A549 (cell line): ENCODE measurements at places on chromosomes 13 and 19.

GRCh38 chr19:4933528-4933927, 24.2 kb downstream of the UHRF1 start:
- DNase-seq: no peak

DNA sequence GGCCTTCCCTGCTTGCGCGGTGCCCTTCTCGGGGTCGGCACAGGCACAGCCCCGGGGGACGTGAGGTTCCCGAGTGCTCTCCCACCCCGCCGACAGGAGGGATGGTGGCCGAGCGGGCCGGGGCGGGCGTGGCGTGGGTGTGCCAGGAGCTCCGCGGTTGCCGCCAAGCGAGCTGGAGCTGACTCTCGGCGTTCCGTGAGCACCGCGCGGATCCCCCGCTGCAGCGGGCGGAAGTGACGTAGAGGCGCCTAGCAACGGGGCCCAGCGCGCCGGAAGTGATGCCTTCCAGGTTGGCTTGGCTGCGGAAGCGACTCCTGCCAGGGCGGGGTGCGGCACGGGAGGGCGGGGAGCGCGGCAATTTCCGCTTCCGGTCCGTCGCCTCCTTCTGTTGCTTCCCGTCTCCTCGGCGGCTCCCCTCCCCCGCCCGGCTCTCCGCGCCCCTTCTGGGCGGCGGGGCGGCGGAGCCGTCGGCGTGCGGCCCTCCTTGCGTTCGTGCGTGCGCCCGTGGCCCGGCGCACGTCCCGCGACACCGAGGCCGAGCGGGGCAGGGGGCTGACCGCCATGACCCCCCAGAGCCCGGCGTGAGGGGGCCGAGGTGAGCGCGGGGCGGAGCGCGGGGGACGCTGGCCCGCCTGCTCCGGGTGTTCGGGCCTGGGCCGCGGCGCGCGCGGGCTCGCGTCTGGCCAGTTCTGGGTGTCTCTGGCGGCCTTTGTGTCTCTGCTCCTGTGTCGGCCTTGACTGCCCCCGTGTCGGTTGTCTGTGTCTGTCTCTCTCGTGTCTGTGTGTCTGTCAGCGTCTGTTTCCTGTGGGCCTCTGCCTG, at the start of gene EPN1:
EPN1 (plus strand) TSS at position 386 of the 820 bp plus-strand sequence. CDS start 3,402 bp downstream, outside the sequence.
- DNase-seq: peak; percentile 98

DNA sequence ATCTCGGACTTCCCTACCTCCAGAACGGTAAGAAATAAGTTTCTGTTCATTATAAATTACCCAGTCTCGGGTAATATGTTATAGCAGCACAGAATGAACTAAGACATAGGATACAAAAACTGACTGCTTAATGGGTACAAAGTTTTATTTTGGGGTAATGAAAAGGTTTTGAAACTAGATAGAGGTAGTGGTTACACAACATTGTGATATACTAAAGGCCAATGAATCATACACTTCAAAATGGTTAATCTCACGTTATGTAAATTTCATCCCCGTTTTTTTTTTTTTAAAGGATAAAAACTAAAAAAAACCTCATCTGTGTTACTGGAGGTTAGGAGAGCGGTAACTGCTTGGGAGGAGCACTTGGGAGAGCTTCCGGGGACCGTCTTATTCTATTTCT, 23.5 kb downstream of the AKT2 start:
- no peak for DNase-seq

GRCh38 chr19:53183146-53183764, 9.9 kb downstream of the ZNF665 start:
- no peak for DNase-seq

GRCh38 chr13:59837101-59837500, 326.6 kb downstream of the DIAPH3 start:
- DNase-seq: no peak

- DNase-seq: peak; percentile 28
These were observed 514 bp downstream of the PCID2 start for GRCh38 chr13:113207890-113208420.

- DNase-seq: no peak
These were observed 4.3 kb upstream of the TMEM255B start for GRCh38 chr13:113754691-113755090.

- DNase-seq: no peak
These were observed 77.3 kb upstream of the SLAIN1 start for GRCh38 chr13:77620138-77620537.

GRCh38 chr19:40466985-40467734, at the start of gene SPTBN4:
Gene SPTBN4, plus strand, starts transcription at chr19:40467001. Its CDS starts 5,621 bp downstream, at chr19:40472622.
- no peak for DNase-seq

- DNase-seq: peak; percentile 92
These were observed 18.9 kb upstream of the ZNRF4 start for GRCh38 chr19:5436106-5436947.
